ENCODE measurements at places on chromosomes 7 and 10.

GRCh38 chr10:71250842-71251241 lies 38.5 kb downstream of the UNC5B start:
- no peak for DNase-seq

DNA sequence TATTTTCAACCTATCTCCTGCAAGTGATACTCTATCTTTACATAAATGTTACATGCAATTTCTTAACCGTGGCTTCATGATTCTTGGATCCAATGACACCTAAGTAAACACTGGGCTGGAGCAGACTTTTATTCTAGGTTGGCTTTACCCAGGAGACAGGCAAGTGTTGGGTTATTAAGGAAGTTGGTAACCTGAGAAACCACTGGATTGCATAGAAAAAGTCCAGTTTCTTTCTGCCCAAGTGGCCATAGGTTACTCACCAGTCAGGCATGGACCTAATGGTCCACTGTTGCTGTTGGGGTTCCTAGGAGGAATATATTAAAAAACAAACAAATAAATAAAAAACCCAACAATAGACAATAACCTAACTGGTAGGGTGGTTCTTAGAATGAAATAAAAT lies 112.8 kb downstream of the SEMA3D start:
- no peak for DNase-seq

- DNase-seq: no peak
Measured at GRCh38 chr7:22676385-22676784, 50.6 kb upstream of the IL6 start.

- DNase-seq: no peak
Measured at GRCh38 chr10:103622935-103623574, 129.6 kb downstream of the NEURL1 start.

DNA sequence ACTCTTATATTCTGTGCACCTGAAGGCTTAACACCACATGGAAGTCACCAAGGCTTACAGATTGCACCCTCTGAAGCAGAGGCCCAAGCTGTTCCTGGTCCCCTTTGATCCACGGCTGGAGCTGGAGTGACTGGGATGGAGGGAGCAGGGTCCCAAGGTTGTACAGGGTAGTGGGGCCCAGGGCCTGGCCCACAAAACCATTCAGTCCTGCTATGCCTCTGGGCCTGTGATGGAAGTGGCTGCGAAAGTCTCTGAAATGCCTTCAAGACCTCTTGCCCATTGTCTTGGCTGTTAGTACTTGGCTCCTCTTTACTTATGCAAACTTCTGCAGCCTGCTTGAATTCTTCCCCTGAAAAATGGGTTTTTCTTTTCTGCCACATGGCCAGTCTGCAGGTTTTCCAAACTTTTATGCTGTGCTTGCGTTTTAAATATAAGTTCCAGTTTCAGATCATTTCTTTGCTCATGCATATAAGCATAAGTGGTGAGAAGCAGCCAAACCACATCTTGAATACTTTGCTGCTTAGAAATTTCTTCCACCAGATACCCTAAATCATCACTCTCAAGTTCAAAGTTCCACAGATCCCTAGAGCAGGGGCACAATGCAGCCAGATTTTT lies 53.4 kb downstream of the AKR1D1 start:
- no peak for DNase-seq

GRCh38 chr7:21984042-21984441 lies 38.3 kb upstream of the CDCA7L start:
- DNase-seq: no peak

GRCh38 chr10:124238367-124238766 lies 145.0 kb upstream of the CHST15 start:
- DNase-seq: no peak

- no peak for DNase-seq
Measured at GRCh38 chr10:101824736-101825135, 6.5 kb upstream of the OGA start.

DNA sequence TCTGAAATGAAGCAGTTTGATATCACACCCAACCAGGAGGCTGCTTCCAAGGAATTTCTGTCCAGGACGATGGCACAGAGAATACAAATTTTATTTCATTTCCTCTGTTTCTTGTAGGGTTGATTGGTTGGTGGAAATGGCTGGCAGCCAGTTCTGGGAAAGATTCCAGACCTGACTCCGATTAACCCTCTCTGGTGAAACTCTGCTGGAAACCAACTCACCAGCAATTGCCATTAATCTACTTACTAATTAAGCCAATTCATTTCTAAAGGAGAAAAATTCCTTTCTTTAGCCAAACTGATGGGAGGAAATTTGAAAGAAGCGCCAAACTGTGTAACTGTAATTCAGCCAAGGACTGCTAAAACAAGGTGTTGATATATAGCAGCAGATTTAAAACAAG lies 10.7 kb downstream of the PTF1A start:
- no peak for DNase-seq

DNA sequence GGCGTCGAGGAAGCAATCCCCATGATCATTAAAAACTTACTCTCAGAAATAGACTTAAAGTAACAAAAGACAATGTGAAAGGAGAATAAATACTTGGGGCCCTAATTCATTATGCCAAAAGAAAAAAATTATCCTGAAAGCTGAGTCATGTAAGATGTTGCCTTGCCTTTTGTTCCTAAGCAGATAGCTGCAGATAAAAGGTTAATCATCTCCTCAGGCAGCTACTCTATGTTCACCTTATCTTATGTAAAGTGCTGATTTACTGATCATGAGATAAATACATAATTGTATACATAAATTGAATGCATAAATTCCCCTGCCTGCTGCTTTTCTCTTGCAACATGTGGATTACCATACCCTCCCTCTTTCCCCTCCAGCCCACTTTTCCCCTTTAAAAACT lies 28.1 kb upstream of the CREB3L2 start:
- no peak for DNase-seq

GRCh38 chr10:111430070-111430469 lies 353.2 kb downstream of the ADRA2A start:
- no peak for DNase-seq
